ENCODE measurements at places on chromosomes 11 and 22.

DNA sequence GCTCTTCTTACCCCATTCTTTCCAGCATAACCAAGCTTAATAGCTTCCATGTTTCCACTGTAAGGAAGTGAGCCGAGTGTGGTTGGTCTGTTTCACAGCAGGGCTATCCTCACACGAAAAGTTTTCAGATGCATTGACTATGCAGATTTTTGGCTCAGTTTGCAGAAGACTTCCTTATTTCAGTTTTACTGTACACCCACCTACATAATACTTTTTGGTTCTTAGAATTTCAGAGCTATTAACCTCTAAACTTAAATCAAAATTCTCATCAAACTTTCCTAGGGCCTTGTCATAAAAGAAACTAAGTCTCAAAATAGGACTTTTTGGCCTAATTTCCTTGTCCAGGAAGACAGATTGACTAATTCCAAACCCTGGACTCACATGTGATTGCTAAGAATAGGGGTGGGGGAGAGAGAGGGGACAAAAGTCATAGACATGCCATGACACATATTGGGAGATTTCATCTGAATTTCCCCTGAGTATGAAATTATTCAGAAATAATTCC lies 7.3 kb upstream of the EHF start:
- no peak for DNase-seq

DNA sequence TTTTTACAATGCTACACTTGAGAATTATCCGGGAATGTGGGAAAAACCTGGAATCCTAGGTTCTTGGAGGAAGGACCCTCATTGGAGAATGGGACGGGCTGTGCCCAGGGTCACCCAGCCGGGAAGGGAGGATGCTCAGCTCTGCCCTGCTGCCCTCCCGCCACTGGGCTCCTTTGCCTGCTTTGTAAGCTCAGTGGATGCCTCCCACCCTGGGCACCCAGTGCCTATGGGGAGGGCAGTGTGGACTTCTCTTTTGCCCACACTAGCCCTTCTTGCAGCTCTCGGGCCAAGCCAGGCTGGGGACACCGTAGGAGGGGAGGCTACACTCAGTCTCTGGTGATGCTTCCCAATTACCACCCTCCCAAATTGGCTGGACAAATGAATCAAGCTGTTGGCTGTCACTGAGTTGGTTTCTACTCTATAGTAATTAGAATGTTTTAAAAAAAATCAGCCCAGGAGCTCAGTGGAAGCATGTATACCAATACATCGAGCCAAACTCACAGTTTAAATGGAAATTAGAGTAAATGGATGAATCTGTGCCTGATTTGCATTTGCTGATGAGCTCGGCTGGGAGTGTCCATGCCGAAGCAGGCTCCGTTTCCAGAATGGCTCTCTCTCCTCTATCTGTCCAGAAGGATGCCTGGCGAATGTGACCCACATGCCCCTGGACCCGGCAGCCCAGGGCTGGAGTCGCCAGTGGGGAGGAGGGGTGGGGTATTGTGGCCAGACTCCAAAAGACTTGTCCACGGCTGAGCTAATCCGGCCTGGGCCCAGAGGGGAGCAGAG lies 317.0 kb downstream of the CTTN start:
- no peak for DNase-seq

DNA sequence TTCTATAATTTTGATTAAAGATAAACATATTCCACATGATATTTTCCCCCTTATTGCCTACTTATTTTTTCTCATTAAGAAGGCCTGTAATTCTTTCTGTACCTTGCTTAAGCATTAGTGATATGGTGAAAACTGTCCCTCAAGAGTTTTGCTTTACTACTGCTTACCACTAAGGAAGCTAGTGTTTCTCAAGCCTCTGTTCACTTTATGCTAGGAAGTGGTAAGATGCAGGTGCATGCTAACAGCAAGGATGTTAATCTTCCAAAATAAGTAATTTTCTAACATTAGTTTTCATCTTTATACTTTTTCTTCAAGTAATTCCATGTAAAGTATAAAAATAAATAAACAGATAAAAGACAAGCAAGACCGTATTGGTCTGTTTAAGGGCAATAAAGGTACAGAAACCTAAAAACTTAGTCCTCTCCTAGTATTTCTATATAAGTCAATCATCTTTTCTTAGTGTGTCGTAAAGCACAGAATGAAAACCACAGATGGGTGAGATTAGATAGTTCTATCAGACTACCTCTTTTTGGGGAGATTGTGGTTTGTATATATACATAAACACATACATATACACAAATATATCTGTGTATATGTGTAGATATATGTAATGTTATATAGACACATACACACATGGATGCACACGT lies 731.0 kb upstream of the CNTN5 start:
- no peak for DNase-seq

DNA sequence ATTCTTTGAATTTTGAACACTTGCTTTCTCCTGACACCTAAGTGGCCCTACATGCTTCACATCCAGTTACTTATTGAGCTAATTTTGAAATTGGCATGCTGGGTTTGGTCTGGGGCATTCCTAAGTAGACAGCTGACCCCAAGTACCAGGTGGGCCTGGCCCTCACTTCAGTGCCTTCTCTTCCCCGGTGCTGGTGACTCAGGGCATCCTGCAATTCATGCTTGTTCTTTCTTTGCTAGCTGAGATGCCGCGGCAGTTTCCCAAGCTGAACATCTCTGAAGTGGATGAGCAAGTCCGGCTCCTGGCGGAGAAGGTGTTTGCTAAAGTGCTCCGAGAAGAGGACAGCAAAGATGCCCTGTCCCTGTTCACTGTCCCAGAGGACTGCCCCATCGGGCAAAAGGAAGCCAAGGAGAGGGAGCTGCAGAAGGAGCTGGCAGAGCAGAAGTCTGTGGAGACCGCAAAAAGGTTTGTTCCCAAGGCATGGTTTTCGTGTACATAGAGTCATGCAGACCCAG lies 6.3 kb downstream of the AMPD3 start:
- no peak for DNase-seq

GRCh38 chr22:34783436-34783835 lies 282.5 kb upstream of the ISX start:
- no peak for DNase-seq

DNA sequence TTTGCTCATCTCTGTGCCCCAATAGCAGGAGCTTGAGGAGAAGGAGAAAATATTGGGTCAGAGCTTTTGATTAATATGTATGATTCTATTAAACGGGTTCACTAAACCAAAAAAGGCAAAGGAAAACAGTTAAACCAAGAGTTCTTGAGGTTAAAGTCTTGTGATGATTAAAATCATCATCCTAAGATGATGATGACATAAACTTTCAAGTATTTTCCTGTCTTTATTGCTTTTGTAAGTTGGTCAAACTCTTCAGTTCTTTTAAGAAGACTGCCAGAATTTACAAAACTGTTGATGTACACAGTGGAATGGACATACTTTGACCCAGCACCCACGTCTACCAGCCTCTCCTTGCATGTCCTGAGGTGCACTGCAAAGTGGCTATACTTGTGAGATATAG lies 41.0 kb downstream of the FDX1 start:
- no peak for DNase-seq

- DNase-seq, result peak; percentile 48
These were observed 114.7 kb downstream of the CRYBB2 start for GRCh38 chr22:25334162-25334490.

- DNase-seq, result peak; percentile 62
These were observed 76.9 kb upstream of the TTLL12 start for GRCh38 chr22:43263645-43264514.

DNA sequence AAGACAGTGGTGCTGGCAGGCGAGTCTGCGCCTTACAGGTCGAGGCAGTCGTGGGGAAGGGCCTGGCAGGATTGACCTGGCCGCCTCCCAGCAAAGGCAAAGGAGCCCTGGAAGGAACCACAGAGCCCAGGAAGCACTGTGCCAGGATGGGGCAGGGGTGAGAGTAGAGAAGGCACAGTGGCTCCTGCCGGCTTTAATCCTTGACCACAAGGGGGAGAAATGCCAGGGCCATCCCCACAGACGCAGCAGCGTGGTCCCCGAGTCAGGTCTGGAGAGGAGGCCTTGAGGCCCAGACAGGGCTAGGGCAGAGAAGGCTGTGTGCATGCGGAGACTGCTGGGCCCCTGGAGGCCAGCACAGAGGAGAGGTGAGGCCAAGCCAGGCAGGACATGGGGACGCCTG lies 9.9 kb upstream of the NDUFS8 start:
- DNase-seq, result no peak

DNA sequence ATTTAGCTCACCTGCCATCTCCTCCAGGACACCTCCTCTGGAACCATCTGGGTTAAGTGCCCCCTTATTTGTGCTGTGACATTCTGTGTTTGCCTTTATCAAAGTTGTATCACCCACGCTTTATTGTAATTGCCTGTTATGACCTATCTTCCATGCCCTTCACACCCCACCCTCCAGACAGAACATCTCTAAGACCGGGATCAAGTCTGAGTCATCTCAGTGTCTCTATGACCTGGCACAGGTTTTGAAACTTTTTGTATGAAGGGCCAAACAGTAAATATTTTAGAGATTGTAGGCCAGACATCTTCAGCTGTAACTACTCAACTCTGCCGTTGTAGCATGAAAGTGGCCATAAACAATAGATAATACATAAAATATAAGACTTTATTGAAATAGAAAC lies 161.8 kb downstream of the SPON1 start:
- no peak for DNase-seq

DNA sequence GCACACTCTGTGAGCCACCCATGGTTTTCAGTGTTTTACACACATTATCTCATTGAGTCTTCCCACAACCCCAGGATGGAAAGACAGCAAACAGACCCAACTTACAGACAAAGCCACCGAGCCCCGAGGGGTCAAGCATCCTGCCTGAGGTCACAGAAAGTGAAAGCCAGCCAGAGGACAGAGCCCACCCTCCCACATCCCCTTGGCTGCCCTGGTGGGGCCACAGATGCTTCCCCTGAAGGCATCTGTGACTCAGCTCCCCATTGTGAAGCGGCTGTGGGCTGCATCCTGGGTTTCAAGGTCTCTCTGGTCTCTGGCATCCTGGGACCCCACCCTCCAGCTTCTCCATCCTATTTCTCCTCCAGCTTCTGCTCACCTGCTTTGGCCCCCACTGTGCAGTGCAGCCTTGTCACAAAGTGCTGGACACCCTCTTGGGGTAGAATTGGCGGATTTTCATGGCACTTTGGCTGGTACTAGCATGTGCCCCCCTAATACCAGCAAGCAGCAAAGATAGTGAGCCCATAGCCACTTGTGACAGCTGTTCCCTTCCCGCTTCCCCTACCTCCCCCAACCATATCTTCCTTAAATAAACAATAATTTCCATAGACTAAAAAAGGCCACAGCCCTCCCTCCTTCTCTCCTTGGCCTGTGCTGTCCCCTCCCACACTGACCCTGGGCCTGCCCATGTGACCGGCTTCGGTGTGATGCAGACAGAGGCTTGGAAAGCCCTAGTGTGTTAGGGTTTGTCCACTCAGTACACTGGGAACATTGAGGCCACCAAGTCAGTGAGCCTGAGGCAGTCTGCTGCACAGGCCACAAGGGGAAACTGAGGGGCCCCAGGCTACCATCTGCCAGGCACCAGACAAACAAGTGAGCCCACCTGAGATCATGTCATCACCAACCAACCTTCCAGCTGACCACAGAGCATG lies 53.9 kb upstream of the SHISAL1 start:
- DNase-seq, result peak; percentile 75

DNA sequence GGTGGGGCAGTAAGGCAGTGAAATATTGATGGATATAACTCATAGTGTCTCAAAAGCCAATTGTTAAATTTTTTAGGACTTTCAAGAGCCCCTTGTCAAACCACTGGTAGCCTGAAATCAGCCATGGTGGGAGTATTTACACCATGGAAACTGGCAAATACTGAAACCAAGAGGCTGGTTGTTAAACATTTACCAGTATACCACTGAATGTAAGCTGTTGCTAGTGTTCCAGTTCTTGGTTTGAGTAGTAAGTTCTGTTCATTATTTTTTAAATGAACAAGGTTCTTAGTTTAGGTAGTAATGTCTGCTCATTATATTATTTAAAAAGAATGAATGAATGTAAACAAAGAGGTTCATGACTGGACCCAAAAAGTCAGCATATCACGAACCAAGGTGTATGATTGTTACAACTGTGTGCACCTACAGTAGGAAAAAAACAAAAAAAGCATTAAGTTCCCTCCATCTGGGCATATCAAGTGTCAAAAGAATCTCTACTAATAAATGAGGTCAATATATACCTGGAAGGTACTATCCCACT lies 4.5 kb upstream of the EIF3F start:
- no peak for DNase-seq

DNA sequence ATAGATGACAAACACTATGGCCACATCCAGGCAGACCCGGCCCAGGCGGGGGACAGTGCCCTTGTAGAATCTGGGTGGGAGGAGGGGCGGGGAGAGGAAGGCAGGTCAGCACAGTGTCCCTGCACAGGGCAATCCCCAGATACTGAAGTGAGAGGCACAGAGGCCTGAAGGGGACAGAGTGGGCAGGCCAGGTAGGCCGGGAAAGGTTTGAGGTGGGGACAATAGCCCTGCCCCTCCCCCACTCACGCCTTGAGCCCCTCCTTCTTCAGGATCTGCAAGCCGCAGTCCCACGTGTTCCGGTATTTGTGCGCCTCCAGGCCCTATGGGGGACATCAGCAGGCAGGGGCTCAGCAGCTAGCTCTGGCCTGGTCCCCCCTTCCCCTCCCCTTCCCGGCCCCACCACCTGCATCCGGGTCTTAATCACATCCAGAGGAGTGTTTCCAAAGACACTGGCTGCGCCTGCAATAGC lies 2.3 kb downstream of the SLC25A1 start:
- DNase-seq, result no peak

DNA sequence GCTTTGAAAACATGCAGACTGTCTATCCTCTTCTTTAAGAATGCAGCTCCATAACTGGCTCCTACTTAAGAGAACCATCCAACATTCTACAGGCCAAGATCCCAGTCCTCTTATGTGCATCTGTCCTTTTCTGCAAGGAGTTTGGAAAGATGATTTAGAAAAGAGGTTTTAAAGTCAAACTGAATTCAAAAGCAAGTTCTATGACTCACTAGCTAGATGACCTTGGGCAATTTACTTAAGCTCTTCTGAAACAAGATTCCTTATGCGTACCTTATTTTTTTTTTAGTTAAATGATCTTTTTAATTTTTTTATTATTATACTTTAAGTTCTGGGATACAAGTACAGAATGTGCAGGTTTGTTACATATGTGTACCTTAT lies 29.2 kb downstream of the GUCY1A2 start:
- no peak for DNase-seq

DNA sequence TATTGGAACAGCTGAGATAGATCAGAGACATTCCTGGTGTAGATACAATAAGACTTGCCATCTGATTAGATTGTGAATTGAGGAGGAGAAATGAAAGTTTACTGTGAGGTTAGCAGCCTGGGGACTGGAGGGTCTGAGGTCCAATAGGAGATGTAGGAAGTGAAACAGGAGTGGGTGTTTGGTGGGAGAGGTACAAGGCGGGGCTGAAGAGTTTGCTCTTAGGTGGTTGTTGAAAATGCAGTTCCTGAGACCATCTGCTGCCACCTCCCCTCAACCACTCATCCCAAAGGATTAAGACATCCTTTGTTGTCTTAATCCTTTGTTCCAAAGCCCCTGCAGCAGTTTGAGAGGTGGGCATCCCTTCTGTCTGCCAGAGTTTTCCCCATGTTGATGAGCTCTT lies 14.8 kb downstream of the PIWIL4 start:
- no peak for DNase-seq

- DNase-seq, result peak; percentile 34
These were observed 4.2 kb downstream of the FAR1 start for GRCh38 chr11:13672576-13673210.

All from NCI-H146 (cell line).